Mesenteric fat pad (tissue), 1 donor: ENCODE measurements at places on chromosomes 5 and 9.

DNA sequence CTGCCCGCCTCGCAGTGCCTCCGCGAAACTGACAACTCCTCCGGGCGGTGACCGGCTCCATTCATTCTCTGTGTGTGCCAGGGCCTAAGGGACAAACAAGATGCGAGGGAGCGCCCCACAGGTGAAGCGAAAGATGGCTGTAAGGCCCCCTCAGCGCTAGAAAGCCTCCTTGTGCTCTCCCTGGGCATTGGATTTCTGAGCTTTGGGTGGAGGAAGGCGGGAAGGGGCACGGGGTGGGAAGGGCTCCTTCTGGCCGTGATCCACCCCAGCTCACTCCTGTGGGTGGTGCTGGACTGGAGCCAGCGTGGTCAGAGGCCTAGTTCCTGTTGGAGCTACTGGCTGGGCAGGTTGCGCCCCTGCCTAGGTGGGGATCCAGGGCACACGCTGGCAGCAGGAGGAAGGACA is 943 bp downstream of the GALNT12 start:
- no peak for DNase-seq

- DNase-seq: no peak
Measured at GRCh38 chr5:125476901-125477585, 730.6 kb upstream of the ZNF608 start.

- DNase-seq: no peak
Measured at GRCh38 chr5:116575326-116576052, 866 bp upstream of the SEMA6A start.

DNA sequence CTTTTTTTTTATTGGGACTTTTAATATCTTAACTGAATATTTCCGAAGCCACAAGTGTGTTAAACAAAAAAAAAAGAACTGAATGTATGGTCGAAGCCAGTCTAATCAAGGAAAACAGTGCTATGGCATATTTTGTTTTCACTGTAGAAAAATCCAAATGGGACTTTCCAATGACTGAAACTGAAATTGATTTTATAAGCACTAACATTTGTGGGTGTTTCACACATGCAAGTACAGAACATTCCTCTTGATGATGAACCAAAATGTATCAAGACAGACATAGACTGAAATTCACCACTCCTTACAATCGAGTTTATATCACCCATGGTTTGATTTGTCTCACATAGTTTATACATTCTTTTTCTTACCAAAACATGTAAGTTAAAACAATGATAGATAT is 1026.8 kb downstream of the CDH18 start:
- DNase-seq: no peak
